Stimulated activated CD4-positive, alpha-beta T cell treated with anti-CD3 and anti-CD28 coated beads, Interleukin-4, amount 100 ng/mL, for 24 hours (primary cell): ENCODE measurements at places on chromosomes 13 and 19.

DNA sequence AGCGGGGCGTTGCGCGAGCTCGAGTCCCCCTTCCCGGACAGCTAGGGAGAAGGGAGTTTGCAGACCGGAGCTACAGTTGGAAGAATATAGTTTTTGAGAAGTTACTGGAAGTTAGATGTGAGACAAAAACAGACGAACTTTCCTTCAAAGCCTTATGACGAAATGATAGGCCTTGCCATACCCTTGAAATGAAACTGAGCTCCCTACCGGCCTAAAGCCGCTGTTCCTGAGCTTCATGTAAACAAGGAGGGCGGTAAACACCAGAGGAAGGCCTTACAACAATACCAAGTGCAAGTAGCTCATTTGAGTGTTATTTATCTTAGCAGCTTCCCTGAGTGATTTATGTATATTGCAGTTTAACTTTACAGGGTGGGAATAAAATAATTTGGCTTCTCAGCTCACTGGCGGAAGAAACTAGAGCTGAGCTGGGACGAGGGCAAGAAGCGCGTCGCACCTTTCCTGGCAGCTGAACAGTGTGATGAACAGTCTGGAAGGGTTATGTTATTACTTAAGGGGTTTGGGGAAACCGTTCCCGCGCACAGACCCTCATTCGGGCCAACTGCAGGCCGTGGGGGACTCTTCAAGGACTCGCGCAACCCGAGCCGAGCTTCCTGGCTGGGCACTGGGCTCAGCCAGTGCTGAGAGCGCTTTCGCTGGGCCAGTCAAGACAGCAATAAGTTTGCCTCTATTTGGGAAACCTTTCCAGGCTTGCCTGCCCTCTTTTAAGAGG lies 111.2 kb downstream of the KCNRG start:
- peak; percentile 14 for DNase-seq

- DNase-seq, result no peak
Measured at GRCh38 chr19:48959341-48960239, 4.9 kb downstream of the BAX start.

DNA sequence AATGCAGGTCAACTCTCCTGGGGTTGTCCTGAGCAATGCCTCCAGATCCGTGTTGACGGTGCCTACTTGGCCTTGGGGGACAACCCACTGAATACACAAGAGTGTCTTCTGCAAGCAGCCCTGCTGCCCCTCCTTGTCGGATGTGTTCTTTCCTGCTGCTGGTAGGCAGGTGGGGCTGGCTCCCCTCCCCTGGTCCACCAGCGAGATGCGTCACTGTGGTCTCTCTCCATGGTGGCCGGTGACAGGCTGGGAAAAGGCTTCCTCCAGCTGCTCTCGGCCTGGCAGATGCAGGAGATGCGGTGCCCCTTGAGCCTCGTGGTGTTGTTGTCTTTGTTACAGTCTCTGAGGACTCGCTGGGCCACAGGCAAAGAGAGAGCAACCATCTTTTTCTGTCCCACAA lies 84.9 kb downstream of the RGCC start:
- no peak for DNase-seq

DNA sequence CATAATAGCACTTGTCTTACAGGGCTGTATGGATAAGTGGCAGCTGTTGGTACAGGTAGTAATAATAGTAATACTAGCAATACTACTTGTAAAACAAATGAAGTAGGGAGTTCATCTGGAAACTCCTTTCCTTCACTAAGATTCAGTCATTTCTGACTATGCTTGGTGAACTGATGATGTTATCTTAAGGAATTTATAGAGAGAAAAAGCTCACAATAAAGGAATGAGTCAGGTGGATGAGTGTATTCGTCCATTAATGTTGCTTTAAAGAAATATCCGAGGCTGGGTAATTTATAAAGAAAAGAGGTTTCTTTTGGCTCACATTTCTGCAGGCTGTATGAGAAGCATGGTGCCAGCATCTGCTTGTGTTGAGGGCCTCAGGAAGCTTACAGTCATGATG lies 477.3 kb downstream of the KLF12 start:
- DNase-seq, result no peak

GRCh38 chr13:23963184-23963931 lies 66.1 kb upstream of the C1QTNF9B start:
- no peak for DNase-seq

DNA sequence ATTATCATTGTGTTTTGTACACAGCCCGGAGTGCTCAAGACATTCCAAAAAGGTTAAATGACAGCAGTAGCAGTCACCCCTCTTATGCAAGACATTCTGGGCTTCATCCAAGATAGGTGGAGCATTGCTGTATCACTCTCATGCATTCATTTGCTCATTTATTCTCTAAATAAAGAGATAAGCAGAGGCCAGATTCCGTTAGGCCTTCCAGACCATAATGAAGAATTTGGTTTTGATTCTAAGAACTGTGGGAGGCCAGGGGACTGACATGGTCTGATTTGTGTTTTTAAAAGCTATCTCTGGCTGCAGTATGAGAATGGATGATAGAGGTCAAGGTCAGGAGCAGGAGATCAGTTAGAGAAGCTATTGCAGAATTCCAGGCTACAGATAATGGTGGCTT lies 145.8 kb downstream of the KCNRG start:
- DNase-seq, result no peak

DNA sequence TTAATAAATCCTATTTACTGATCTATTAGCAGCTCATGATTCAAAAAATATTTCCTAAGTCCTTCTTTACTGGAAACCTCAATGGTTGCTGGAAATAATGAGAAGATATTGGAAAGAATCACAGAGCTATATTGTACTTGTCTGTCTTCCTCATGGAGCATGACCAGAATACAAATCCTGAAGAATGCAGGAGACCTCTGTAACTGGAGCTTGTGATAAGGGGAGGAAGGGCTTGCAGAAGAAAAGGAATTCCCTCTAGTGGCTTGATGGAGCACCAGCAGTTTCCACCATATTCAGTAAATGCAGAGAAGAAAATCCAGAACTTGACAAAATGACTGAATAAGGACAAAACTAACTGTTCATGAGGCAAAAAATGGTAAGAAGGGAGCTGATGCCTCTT lies 1333.1 kb downstream of the EFNB2 start:
- DNase-seq, result no peak
